ENCODE measurements at places on chromosomes 2 and 18.

DNA sequence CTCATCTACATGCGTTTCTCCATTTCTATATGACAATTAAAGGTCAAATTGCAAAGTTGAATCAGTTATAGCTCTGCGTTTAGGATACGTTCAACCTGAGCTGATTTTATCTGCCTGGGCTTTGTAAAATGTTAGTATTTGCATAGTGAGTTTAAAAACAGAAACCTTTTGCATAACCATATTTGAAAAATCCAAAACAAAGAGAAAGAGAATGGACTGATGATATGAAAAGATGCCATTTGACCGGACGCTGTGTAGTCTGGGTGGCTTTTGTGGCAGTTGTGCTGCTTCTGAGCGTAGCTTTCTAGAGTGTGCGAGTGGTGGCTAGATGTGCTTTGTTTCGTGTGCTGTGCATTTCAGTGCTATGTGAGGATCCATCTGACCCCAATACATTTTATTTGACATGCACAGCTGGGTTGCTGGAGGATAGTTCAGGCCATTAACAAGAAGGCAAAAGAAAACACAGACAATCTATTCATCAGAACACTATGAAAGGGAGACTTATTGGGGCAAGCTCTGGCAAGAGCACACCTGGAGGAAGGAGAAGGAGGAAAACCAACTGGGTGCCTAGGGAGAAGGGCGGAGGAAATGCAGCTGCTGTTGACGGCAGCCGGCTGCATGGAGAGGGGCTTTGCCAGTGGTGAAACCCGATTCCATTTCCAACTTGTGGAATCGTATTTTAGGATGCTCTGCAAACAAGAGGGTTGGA, 126.8 kb downstream of the ACOXL start:
- DNase-seq: no peak

DNA sequence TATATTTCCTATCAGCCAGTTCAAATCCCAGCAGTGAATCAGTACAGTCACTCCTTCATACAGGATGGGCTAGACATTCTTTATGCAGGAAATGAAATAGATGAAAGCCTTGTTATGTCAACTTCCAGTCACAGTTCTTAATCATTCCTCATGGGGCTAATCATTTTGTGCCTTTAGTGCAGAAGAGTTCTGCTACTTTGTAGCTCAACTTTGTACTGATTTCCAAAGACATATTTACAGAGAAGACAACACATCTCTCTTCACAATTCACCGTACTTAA, 593.9 kb upstream of the NETO1 start:
- DNase-seq: no peak

- DNase-seq: no peak
Observed at GRCh38 chr18:44309185-44309584, 371.5 kb upstream of the SETBP1 start.

GRCh38 chr2:30294133-30294532, 62.8 kb downstream of the LBH start:
- DNase-seq: no peak

DNA sequence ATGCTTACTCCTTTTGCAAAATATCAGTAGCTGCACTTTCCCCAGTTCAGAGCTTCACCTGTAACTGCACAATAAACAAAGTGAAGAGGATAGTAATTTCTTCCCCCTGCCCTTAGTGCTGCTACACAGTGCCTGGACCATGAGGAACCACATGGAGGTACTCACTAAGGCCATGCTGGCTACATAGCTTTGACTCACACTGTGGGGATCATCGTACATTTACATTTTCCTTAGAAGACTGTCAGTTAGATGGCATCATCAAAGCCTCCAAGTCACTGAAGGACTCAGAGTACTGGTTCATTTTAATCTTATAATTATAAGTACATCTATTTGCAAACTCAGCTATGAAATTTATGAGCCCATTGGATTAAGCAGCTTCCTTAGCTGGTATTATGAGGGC, 1416.5 kb upstream of the CELF4 start:
- no peak for DNase-seq

DNA sequence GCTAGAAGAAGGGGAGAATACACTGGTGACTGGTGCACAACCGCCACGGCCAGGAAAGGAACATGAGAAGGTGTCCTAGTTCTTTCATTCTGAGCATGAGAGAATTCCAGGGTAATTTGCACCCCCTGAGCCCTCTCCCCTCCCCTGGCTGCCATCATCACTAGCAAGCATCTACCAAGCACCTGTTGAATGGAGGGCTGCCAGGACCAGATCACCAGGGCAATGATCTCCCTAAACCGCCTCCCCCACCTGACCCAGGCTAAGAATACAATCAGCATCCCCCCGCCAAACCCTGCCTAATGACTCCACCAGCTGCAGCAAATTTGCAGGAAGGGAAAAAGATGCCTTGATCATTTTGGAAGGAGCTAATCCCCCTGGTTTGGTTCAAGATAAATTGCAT, 100.2 kb downstream of the STPG4 start:
- no peak for DNase-seq

- DNase-seq: no peak
Observed at GRCh38 chr2:71346065-71346464, 14.5 kb downstream of the ZNF638 start.

DNA sequence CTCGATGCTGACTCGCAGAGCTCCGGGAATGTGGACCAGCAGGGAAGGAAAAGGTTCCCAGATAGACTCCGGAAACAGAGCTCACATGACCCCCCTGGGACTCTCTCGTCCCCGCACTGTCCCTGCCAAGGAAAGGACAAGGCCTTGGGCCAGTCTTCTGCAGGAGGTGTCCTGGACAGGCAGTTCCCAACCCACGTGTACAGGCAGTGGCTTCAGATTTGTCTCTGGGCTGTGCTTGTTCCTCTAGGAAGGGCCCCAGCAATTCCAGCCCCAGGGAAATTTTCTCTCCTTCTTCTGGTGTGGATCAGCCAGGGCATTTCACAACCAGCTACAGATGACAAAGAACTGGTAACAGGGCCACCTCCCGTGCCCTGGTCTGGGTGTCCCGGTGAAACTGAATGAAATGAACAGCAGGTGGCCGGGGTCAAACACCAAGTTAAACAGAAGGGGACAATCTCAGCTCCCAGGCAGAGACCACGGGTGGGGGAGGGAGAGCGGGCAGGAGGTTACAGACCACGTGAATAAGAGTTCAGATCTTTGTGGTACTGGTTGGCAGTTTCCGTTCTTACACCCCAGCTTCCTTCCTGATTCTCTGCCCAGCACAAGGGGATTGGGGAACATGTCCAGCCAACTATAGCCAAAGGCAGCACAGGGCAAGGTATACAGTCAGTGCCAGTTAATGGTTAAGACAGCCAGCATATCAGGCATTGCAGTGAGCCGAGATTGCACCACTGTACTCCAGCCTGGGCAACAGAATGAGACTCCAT, 52.2 kb upstream of the CAB39 start:
- no peak for DNase-seq

- DNase-seq: no peak
Observed at GRCh38 chr18:615092-615521, 18.3 kb downstream of the CLUL1 start.

GRCh38 chr2:192448881-192449280, 254.1 kb upstream of the TMEFF2 start:
- no peak for DNase-seq

DNA sequence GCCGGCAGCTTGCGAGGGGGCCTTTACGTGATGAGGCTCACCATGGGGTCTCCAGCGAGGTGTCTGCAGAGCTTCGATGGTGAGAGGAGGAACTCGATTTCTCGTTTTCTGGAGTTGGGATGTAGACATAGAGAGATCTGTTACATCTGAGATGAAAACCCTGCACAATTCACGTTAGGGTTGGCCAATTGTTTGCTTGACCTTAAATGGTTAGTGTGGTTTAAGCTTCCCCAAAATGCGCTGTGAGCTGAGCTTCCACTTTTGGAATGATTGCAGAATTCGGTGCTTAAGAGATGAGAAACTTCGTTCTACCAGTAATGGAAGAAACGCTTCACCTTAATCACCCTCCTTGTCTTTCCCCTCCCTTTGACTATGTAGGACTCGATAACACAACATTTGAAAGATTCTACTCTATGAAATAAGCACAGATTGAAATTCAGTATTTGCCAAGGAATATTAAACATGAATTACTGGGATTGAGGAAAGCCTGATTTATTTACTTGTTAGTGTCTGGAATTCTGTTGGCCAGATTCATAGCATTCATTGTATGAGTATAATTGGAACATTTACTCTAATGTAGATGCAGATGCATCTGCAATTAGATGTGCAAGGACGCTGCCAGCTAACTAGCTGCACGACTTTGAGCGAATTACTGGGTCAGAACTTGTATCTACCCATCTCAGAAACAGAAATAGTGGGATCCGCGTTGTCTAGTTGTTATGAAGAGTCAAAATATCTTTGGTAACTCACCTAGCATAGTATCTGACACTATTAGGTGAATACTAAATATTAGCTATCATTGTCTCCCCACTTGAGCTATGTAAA, 1.6 kb upstream of the KLF7 start:
- DNase-seq: peak; percentile 26

DNA sequence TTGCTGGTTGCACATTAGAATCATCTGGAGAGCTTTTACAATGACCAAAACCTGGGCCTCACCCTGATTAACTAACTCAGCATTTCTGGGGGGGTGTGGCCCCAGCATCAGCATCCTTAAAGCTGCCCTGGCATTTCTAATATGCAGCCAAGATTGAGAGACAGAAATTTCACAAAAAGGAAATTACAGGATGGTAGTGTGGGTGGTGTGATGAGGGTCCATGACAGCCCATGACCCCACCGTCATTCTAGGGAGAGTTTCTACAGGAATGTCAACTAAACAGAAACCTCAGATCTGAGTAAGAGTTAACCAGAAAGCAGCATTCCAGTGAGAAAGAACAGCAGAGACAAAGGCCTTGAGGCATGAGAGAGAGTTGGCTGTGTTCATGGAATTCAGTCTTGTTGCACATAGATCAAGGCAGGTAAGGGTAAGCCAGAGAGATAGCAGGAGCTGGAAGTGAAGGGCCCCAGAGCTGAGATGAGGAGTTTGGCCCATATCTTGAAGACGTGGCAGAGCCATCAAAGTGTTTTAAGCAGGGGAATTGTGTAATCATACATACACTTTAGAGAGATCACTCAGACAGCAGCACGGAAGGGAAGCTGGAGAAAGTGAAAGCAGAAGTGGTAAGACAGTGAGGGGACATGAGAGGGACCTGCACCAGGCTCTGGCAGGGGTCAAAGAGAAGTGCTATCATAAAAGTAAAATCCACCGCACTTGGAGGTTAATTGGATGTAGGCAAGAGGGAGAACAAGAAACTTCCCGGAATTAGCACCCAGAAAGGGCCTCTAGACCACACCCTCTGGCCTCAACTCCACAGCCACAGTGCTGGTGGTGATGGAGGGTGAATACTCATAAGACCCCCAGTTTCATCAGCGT, 7.8 kb upstream of the TRABD2A start:
- no peak for DNase-seq

DNA sequence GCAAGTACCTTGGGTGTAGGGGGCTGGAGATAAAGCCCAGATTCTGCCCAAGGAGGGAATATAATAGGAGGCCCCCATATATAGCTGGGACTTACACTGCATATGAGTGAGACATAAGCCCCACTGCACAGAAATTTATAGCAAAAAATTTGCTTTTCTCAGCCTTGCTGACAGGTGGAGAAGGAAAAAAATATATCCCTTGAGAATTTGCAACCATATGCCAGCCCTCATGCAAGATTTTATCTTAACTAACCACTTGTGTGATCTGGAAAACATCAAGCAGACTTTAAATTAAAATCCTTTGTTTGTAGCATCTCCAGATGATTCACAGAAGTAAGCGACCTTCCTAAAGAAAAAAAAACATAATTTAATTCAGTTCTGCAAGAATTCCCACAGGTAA, 288.2 kb downstream of the BCL2 start:
- no peak for DNase-seq

DNA sequence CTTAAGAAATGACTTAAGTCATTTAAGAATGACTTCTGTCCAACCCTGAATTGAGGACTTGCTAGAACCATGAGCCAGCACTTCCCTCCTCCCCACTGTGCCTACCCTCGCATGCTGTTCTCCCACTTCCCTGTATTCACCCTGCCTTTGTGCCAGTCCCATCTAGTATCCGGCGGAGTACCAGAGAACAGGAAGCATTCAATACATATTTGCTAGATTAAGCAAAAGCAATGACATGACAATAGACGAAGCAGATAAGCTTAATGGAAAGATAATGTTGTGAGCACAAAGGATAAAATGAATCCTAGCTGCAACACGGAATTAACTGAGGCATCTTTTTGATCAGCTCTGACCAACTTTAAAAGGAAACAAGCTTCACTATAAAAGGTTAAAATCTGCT, 328.5 kb downstream of the TDRD15 start:
- DNase-seq: no peak

GRCh38 chr2:47078541-47079482, 76.3 kb downstream of the STPG4 start:
- no peak for DNase-seq

DNA sequence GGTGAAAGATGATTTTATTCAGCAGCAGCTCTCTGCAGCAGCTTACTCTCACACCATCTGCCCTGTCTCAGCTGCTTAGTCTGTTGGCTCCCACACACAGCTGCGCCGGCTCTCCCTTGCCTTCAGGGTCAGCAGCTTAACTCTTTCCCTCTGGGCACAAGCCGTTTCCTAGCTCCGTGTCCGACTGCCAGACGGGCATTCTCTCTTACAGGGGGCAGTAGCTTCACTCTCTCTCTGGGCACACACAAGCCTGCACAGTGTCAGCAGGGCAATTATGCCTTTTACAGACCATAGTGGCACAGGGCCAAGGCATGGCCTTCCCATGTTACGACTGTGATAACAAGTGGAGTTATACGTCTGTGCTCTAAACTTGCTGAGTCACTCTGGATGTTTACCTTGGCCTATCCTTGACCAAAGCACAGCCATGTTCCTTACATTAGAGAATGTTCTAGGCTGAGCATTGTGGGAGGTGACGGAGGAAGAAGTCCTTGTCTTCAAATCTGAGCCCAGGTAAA, 31.7 kb downstream of the PCARE start:
- DNase-seq: no peak

GRCh38 chr2:221629468-221629867, 57.4 kb upstream of the EPHA4 start:
- no peak for DNase-seq

- DNase-seq: no peak
Observed at GRCh38 chr2:237429753-237430152, 15.8 kb upstream of the COL6A3 start.

DNA sequence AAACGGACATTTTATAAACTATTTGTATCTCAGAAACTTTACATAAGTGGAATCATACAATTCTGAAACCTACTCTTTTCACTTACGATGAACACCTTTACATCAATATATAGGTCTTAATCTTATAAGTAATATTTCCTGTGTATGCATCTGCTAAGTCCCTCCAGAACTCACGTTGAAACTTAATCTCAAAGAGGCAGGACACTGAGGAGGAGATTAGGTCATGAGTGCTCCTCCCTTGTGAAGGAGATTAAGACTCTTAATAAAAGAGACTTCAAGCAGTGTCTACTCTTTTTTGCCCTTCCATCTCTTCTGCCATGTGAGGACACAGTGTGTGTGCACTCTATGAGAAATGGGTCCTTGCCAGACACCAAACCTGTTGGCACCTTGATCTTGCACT, 94.7 kb upstream of the CDKL4 start:
- DNase-seq: no peak

GRCh38 chr2:24855022-24855622, 61.9 kb downstream of the CENPO start:
- no peak for DNase-seq

- no peak for DNase-seq
Observed at GRCh38 chr2:187213798-187214197, 234.3 kb downstream of the CALCRL start.

Measured in breast epithelium (tissue), 4 donors.